ENCODE measurements at places on chromosomes 1 and 21.

GRCh38 chr1:79375352-79375751, 368.8 kb upstream of the ADGRL4 start:
- no peak for DNase-seq

GRCh38 chr1:225772848-225773247, 4.8 kb upstream of the SRP9 start:
- no peak for DNase-seq

GRCh38 chr21:44896561-44897286, 23.2 kb upstream of the PTTG1IP start:
- DNase-seq = no peak

DNA sequence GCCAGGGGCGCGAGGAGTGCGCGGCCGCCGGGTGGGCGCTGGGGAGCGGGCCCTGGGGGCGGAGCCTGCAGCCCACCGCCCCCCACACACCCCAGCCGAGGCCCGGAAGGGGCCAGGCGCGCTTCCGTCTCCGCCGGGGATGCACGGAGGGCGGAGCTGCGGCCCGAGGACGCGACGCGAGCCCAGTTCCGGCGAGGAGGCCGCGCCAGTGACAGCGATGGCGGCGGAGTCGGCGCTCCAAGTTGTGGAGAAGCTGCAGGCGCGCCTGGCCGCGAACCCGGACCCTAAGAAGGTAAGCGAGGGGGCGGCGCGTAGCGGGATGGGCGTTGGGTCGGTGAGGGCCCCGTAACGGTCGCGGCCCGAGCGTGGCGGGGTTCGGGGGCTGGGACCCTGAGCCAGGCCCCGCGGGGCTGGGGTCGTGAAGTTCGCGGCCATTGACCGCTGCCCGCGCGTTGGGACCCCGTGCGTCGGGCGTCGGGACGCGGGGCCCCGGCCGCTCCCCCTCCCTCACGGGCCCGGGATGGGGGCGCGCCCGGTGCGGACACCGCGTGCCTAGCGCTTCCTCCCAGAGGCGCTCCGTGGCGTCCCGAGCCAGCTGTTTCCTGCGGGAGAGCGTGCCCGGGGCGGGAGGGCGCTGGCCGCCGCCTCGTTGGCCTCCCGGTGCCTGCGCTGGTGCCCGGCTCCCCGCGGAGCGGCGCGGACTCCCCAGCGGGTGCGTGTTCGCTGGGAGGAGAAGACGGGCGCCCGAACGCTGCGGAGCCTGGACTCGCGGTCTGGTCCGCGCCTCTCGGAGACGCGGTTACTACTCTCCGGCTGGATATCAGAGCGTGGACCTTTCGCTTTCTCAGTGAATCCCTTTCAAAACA, at the start of gene ELOA:
ELOA (plus strand) TSS at position 185 of the 866 bp plus-strand sequence; CDS start at position 218, 33 bp downstream.
- peak; percentile 70 for DNase-seq

GRCh38 chr1:37722181-37723071, 30.1 kb downstream of the CDCA8 start:
- DNase-seq = no peak

GRCh38 chr1:113215015-113215414, 142.0 kb downstream of the LRIG2 start:
- DNase-seq = no peak

GRCh38 chr1:17768651-17769241, 13.6 kb downstream of the ACTL8 start:
- DNase-seq = peak; percentile 84

- DNase-seq = no peak
These were observed 11.8 kb downstream of the RTCA start for GRCh38 chr1:100277866-100278265.

DNA sequence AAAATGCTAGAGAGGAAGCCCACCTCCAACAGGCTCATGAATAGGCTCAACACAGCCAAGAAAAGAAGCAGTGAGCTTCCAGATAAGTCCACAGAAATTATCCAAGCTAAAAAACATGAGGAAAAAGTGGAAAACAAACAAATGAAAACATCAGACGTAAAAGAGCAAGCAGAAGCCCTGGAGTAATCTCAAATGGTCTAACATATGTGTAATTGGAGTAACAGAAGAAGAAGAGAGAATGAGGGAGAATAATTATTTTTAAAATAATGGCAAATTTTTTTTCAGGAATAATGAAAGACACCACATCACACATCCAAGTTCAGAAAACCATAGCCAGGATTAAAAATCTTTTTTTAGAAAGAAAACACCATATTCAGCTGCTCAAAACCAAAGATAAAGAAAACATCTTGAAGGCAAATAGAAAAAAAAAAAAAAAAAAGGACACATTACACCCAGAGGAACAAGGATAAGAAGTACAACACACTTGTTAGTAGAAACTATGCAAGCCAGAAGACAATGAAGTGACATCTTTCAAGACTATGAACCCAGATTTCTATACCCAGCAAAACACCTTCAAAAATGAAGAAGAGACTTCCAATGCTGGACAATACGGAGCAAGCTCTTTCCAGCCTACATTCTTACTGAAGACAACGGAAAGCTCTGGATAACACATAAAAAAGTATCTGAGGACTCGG, 10.6 kb upstream of the SUMO3 start:
- peak; percentile 12 for DNase-seq

- no peak for DNase-seq
These were observed 9.1 kb upstream of the RAB7B start for GRCh38 chr1:206012086-206012859.

DNA sequence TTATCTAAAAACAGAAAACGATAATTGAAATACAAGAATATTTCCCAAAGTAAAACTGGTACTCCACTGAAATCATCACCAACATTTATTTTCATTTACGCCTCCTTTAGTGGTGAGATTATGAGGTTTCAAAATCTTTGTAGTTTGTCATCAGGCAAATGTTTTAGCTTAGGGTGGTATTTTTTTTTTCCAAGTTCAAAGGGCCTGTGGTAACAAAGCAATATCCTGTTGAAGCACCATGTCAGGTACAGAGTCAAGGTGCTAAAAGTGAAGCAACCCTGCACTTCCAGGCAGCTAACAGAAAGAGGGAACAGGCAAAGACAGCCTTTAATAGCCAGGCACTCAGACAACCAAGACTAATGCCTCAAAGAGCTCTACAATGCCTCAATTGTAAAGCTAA, 89.2 kb downstream of the JAK1 start:
- DNase-seq = no peak

- no peak for DNase-seq
These were observed 58.4 kb upstream of the ATP1B1 start for GRCh38 chr1:169048043-169048442.

DNA sequence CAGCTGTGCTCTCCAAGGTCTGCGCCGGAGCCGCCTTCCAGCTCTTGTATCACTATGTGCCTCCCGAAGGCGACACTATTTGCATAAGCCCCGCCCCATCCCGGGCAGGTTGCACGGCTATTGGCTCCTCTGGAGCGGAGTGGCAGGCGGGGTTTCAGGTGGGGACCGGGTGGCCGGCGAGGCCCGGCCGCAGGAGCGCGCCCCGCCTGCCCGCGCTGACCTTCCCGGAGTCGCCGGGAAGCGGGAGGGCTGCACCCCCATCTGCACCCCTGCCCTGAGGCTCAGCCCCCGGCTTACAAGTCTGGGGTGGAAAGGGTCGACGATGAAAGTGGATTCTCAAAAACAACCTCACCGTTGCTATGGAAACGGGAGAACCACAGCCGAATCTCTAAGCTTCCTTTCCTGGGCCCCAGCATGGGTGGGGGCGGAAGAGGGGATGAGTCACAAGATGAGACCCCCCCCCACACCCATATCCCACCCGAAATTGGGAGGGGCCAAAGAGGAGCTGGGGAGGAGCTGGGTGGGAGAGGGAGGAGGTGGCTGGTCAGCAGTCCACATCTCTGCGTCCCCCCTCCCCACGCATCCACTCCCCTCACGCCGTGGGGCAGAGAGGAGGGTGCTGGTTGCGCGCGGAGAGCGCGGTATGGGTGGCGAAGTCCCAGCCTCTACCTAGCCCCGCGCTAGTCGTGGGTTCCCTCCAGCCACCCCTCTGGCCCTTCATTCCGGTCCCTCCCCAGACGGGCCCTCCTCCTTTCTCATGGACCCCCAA, at the start of gene HPCAL4:
HPCAL4 (minus strand) TSS at position 51 of the 769 bp plus-strand sequence. CDS start 6,830 bp downstream, outside the sequence.
- DNase-seq = peak; percentile 83

DNA sequence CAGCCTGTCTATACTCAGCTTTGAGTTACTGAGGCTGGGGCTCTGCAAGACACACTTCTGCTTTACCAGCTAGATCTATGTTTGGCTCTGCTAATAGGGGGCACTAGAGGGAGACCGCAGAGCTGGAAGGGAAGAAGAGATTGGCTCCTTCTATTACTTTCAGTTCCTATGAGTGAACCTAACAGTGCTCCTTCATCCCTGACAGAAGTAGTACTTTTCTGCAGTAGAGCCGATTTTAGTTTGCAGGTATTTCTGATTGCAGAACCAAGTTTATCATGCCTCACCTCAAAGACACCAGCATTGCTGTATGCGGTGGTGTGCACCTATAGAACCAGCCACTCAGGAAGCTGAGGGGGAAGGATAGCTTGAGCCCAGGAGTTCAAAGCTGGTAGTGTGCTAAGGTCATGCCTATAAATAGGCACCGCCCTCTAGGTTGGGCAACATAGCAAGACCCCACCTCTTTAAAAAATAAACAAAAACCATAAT, 5.7 kb upstream of the ZDHHC18 start:
- no peak for DNase-seq

DNA sequence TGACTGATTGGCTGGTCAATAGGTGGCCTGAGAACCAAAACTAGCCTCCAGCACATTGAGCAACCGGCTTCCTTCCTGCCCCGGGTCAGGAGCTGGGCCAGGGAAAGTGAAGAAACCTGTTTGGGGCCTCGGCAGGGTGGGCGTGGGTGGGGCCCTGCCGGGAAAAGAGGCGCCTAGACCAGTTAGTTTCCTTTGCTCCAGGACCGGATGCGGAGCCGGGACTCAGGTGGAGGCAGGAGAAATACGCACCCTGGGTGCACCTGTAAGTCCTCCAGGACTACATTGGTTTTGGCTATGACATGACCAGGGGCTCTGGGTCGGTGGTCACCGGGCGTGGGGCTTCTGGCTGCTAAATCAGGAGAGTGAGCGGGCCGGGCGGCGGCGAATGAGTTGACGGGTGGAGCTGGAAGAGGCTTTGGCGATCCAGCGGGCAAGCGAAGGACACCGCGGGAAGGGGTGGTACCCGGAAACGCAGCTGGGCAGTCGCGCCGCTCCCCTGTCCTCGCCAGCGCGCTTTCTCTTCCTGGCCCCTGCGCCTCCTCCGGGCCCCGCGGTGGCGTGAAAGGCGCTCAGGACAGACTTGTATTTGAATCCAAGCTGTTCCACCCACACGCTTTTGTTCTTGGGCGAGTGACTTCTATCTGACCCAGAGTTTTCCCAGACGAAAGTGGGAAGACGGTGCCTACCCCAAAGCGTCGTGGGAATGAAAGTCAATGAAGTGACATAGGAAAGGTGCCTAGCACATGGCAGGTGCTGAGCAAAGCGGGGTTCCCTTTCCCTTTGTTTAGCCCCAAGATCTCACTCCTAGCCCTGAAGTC, 30.6 kb upstream of the JUN start:
- DNase-seq = peak; percentile 72

- DNase-seq = no peak
These were observed 9.8 kb downstream of the NADK start for GRCh38 chr1:1768249-1768992.

- DNase-seq = peak; percentile 69
These were observed 522 bp downstream of the LRP8 start for GRCh38 chr1:53327182-53327913.

DNA sequence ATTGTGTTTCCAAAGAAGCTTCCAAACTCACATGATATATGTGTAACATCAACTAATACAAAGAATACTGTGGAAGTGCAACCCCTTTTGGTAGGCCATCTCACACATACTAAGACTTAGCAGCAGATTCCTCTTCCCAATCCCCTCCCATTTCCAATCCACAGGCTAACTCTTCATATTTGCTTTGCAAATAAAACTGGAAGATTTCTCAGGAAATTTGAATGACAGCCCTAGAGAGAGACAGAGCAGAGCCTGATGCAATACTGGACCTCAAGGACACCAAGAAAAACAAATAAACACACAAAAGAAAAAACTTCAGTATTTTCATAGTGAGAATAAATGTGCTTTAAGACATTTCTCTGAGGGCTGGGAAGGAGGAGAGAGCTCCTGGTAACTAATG, 190.2 kb upstream of the BRINP3 start:
- DNase-seq = no peak

- no peak for DNase-seq
These were observed 10.2 kb downstream of the AADACL4 start for GRCh38 chr1:12654004-12654567.

DNA sequence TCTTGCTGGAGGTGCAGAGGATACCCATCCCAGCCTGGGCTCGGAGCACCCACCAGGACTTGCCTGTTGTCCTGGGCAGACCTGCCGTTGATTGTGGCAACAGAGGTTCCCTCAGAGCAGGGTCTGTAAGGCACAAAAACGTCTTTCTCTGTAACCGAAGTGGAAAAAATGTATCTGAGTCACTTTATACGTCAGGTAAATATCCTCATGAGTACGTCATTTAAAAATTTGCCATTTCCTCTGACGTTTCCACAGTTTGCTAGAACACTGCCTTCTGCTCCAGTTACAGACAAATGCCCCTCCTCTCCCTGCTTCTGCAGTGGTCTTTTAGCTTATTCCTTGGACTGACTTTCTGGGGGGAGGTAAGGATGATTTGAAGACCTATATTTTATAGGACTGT, 326.8 kb downstream of the HHAT start:
- peak; percentile 42 for DNase-seq

DNA sequence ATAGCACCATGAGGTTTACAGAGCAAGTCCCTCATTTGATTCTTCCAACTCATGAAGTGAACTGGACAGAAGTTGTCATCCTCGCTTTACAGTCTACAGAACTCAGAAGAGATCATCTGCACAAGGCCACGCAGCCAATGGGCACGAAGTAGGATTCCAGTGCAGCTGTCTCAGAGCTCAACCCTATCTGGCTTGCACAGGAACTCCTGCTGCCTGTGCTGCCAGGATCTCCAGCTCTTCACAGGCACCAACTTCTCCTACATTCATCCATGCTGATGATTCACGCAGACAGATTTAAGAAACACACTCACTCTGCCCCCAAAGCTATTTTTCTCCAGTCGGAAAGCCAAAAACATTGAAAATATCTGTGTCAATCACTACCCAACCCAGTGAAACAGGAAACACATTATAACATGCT, 157.0 kb downstream of the RERE start:
- DNase-seq = peak; percentile 90

- DNase-seq = peak; percentile 51
These were observed 65.8 kb upstream of the PRKACB start for GRCh38 chr1:84078108-84078841.

DNA sequence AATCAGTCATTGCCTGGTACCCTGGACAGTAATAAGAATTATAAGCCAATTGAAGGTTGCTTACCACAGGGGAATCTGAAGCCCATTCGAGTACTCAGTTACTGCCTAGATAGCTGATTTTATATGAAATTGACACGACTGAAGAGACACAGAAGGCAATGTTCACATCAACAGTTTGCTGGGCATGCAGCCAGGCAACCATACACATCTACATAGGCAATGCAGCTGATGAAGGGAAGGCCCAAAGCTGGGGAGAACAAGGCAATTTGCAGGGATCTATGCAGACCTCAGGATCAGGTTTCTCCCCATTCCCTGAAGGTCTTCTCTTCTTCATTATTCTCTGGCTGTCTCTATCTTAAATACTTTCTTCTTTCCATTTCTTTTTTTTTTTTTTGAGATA, 448.7 kb downstream of the PTBP2 start:
- no peak for DNase-seq
